NCI-H524 treated with DMSO at 0.1 percent for 48 hours (cell line): ENCODE measurements at places on chromosomes 2 and 18.

DNA sequence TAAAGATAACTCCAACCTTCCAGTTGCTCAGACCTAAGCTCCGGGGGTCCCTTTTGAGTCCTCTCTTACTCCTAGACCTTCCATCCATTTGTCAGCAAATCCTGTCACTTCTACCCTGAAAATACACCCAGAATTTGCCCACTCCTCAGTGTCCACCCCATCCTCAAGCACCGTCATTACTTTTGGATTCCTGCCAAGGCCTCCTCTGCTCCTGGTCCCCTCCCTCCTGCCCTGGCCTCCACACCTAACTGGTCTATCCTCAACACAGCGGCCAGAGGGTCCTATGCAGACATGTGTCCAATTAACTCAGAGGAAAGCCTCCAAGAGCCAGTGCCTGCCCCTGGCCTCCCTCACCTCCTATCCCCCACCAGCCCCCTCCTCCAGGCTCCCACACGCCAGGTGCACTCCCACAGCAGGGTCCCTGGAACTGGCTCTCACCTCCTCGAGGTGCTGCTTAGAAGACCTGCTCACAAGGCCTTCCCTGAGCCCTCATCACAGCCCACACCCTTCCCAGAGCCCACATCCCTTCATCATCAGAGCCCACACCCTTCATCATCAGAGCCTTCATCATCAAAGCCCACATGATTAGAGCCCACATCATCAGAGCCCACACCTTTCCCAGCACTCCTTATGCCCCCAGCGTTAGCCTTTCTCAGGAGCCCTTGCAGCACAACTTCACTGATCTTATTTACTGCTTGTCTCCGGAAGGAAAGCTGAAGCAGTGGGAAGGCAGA is 20.4 kb downstream of the FAM178B start:
- no peak for DNase-seq

- DNase-seq = no peak
Measured at GRCh38 chr18:8264861-8265411, 344.3 kb upstream of the RAB12 start.

DNA sequence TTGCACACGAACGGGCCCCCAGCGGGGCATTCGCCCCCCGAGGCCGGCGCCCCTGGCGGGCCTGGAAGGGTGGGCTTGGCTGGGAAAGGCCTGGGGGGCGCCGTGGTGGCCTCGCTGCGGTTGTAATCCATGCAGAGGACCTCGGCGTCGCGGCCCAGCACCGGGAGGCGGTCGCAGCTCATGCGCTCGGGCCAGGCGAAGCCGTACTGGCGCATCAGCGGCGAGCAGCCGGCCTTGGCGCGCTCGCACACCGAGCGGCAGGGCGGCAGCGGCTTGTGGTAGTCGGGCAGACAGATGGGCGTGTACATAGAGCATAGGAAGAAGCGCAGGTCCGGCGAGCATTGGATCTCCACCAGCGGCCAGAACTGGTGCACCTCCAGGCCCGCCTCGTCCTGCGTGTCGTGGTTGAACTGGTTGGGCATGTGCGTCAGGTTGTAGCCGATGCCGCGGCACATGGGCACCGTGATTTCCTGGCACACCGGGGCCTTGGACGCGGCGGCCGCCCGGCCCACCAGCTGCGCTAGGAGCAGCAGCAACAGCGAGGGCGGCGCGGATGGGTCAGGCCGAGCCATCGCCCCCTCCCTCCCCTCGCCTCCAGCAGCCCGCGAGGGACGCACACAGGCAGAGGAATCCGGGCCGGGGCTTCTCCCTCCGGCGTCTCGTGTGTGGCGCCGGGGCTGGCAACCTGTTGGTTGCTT is 1.4 kb downstream of the FZD5 start:
- no peak for DNase-seq

GRCh38 chr2:47272031-47272864 is 117.1 kb upstream of the STPG4 start:
- no peak for DNase-seq

DNA sequence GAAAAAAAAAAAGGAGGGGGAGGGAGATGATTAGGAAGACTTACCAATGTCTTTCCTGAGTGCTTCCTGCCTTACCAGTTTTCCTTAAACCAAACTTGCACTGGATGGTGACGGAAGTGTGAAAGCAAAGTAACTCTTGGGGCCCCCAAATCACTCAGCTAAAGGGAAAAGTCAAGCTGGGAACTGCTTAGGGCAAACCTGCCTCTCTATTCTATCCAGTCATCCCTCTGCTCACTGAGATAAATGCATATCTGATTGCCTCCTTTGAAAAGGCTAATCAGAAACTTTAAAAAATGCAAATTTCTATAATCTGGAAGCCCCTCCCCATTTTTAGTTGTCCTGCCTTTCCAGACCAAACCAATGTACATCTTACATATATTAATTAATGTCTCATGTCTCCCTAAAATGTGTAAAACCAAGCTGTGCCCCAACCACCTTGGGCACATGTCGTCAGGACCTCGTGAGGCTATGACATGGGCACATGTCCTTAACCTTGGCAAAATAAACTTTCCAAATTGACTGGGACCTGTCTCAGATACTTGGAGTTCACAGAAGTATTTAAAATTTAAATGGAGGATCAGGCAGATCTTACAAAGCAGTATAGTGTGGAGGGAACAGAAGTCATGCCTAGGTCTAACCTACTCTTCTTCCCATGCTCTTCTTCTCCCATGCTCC is 7.2 kb upstream of the CYBRD1 start:
- DNase-seq = no peak

DNA sequence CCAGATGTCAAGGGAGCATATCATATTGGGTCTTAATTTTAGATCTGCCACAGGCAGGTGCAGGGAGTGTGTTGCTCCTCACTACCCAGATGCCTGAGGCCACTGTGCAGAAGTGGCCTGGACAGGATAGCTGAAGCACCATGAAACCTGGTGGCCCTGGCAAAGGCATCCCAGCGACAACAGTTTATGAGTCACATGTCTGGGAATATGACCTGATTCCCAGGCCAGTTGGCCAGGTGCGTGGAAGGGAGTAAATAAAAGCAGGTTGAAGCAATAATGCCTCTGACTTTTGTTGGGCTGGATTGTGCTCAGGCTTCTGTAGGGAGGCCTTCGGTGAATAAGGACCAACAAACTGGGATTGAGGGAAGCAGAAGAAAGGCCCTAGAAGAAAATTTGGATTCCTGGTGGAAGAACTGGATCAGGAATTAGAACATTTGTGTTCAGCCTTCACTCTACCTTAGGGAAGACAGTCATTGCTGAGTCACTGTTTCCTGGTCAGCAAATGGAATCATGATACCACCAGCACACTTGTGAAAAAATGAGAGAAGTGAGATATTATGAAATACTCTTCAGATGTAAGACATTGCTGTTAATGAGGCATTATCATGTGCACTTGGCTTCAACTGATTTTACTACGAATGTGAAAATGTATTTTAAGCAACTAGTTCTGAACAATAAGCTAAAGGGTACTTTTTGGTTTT is 78.4 kb upstream of the ZNF516 start:
- DNase-seq = no peak

DNA sequence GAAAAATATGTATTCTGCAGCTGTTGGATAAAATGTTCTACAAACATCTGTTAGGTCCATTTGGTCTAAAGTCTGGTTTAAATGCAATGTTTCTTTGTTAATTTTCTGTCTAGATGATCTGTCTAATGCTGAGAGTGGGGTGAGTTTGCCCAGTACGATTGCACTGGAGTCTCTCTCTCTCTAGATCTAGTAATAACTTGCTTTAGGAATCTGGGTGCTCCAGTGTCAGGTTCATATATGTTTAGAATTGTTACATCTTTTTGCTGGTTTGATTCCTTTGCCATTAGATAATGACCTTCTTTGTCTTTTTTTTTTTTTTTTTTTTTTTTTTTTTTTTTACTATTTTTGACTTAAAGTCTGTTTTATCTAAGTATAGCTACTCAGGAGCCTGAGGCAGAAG is 10.4 kb downstream of the GCC2 start:
- DNase-seq = no peak

GRCh38 chr2:69830045-69830905 is 815 bp downstream of the GMCL1 start:
- DNase-seq = no peak

- no peak for DNase-seq
Measured at GRCh38 chr2:144310484-144310883, 209.4 kb downstream of the ZEB2 start.

DNA sequence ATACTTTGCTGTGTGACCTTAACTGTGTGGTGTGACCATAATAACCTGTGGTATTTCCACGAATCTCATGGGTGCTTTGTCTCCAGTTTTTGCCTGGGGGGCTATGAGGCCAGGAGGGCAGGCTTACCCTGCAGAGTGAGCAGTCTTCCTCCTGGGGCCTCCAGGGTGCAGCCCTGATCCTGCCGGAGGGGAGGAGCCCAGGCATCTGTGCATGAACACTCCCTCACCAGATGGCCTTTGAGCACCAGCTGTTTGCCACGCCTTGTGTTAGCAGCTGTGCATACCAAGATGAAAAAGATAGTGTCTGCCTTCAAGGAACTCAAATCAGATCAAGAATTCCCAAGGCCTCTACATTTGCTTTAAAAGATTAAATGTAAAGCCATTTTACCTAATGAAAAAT is 75.0 kb upstream of the RBM44 start:
- peak; percentile 18 for DNase-seq

- DNase-seq = no peak
Measured at GRCh38 chr2:170817093-170818035, 677 bp downstream of the GAD1 start.

GRCh38 chr2:42503291-42503690 is 9.5 kb upstream of the KCNG3 start:
- DNase-seq = no peak

GRCh38 chr2:233076749-233077148 is 16.6 kb downstream of the INPP5D start:
- DNase-seq = no peak

DNA sequence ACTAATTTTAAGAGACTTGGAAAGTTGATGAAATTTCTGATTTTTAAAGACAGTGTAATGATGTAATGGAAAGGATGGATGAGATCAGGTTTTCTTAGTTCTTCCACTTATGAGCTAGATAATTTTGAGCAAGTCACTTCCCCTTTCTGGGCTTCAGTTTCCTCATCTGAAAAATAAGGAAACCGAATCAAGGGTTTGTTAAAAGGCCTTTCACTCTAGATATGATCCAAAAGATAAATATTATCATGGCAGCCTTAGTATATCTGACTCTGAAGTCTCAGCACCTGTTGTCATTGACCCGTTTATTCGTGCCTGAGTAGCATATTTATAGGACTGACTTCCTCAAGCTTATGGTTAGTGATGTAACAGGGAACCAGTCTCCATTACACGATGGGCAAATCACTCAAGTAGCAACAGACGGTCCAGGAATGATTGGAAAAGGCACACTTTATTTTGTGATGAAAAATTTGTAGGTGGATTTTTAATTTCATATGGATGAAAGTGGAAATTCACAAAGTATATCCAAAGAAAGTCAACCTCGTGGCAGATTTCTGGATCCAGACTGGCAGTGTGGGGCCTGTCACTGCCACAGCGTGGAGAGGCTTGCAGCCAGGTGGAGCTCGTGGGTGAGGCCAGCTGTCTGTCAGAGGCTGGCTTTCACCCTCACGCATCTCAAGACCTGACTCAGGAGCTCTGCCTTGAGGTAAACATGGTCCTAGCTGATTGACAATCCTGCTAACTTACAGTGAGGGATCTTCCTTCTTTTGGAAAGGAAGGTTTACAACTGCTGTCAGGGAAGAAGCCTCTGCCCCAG is 137.9 kb upstream of the CXCR4 start:
- DNase-seq = no peak

GRCh38 chr2:33032245-33032644 is 85.5 kb downstream of the LTBP1 start:
- no peak for DNase-seq
